ENCODE measurements at places on chromosomes 5 and 9. TPM values are rescaled to one million over a fixed set of nuclear protein-coding genes. Genes with fewer than 3 reads are reported as not detected.

Gene EFNA5
- total RNA-seq: 4.8 TPM

Gene PCDHA1
- not detected for total RNA-seq

Gene OR13F1
- total RNA-seq: not detected

Gene ISOC1
- 11.6 TPM for total RNA-seq

Gene FGF10
- not detected for total RNA-seq

Gene CDC25C
- 13.6 TPM for total RNA-seq
